ENCODE measurements at places on chromosomes 4 and X.

DNA sequence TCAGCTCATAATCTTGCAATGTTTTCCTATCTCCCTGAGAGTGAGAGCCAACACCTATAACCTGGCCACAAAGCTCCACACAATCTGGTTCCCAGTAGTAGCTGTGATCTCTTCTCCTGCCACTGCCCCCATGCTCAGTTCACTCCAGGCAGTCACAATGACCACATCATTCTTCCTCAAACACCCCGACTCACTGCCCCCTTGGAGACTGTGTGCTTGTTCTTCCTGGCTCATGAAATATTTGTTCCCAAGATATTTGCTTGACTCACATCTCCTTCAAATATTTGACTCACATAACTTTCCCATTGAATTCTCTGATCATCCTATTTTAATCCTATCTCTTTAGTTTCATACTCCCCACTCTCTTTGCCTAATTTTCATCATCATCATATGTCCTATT lies 173.7 kb downstream of the AREG start:
- no peak for DNase-seq

- no peak for DNase-seq
Observed at GRCh38 chr4:15963576-15963975, 601 bp upstream of the FGFBP2 start.

DNA sequence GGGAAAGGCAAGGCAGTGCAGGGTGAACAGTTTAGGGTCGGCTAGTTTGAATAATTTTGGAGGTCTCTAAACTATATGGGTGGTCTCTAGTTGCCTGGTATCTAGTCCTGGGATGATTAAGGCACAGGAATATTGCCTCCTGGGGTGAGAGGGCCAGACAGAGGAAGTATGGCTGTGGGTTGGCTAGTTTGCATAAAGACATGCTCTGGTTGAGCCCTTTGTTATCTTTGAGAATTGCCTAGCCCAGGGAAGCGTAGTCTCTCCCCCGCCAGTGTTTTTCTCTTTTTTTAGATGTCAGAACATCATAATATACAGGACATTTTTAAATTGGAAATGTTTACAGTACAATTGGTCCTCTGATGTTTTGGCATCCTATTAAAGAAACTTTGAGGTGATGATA lies 163.5 kb downstream of the PWWP3B start:
- DNase-seq = no peak

DNA sequence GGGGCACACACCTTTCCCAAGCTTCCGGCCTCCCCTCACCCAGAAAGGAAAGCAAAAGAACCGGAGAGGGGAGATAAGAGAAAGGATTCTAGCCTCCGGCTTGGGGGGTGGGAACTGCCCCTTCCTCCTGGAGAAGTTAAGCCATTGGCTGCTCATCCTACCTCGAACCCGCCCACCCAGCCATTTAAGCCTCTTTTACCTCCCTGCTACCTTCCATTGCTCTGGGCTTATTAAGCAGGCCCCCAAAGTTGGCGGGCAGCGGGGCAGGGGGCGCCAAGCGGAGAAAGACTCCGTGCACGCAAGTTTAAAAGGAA lies 2.3 kb downstream of the MAML3 start:
- DNase-seq = peak; percentile 95

GRCh38 chr4:90994851-90995574 lies 867.8 kb downstream of the CCSER1 start:
- peak; percentile 89 for DNase-seq

DNA sequence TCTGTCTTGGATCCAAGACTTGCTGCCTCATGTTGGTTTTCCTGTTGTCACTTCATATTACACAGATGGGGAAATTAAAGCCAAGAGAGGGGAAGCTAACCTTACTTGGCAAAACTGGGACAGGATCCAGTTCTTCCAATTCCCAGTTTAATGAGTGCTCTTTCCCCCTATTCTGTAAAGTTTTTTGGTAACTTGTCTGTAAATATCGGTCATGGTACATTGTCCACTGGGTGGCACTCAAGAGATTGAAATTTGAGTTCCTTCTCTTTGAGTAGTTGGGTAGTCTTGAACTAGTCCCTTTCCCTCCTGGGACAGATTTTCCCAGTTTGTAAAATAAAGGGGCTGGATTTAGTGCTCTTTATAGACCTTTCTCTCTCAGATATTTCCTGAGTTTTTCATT lies 12.4 kb upstream of the EOLA2 start:
- peak; percentile 32 for DNase-seq

GRCh38 chr4:94399721-94400120 lies 52.0 kb upstream of the PDLIM5 start:
- DNase-seq = no peak

- no peak for DNase-seq
Observed at GRCh38 chrX:109739625-109740432, 6.8 kb upstream of the ACSL4 start.

DNA sequence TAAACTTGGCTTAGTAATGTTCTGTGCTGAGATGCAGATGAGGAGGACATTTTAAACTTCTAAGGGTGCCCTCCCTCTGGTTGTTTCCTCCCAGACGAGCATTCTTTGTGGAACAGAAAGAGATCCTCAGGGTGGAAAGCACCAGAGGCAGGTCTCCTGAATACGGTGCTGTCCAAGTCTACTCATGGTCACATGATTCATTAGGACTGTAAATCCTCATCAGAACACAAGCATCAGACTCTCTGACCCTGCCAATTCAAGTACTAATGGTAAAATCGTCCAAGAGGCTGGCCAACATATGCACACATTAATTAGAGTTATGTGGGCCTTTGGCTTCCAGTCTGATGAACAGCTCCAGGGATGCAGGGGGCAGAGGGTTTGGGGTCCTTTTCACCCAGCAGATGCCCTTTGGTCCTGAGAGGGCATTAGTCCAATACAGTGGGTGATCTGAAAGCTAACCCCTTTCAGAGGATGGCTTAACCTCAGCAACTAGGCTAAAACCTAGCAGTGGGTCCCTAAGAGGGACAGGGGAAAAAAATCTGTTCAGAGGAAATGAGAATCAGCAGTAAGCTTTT lies 18.2 kb downstream of the HAND2 start:
- peak; percentile 31 for DNase-seq

DNA sequence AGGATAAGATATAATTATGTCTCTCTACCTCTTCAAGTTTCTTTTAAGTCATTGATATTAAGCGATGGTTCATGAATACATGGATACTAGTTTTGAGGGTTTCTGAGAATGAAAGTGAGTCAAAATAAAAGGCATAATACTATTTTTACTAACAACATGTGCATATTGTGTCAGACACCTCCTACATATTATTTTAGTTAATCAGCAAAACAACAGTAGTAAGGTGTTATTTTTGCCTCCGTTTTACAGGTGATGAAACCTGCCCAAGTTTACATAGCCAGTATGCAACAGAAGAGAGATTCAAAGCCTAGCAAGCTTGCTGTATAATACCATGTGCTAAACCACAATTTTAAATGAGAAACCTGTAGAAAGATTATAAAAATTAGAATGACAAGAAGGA lies 544.1 kb downstream of the EPHA5 start:
- DNase-seq = no peak

DNA sequence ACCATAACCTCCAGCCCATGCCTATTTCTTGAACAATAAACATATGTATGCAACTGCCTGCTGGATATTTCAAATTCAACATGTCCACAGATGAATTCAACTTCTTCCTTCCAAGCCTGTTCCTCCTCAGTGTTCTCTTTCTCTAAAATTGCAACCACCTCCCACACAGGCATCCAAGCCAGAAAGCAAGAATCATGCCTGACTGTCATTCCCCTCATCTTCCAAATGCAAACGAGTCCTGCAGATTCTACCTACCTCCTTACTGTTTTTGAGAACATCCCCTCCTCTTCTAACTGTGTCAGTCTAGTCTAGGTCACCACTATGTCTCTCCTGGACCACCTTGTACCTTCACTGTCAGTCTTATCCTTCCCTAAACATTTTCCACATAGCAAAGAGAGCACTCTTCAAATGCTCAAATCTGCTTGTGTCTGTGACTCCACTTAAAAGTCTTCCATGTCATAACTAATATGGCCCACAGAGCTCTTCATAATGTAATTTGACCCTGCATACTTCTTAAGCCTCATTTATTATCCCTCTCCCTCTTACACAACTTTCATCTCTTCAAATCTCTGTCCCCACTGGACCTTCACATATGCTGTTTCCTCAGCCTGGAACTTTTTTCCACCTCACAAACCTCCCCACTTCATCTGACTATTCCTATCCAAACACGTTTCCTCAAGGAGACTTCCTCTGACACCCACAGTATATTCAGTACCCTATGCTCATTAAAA lies 25.7 kb downstream of the MAPK10 start:
- no peak for DNase-seq

DNA sequence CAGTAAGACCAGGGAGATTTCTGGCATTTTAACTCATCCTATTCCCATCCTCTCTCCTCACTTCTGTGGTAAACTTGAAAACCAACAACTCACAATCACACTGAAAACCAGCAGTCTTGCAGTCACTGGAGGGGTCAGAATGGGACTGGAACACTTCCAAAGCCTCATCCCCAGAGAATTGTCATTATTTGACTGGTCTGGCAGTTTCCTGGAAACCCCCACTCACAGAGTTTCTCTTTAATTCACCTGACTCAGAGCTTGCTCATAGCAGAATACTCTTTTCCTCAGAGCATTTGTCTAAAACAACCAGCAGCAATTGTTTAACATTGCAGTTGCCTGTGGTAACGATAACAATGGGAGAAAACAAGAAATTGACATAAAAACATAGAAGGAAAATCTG lies 7.3 kb upstream of the RAB9B start:
- DNase-seq = no peak

GRCh38 chr4:10639100-10639499 lies 45.5 kb downstream of the CLNK start:
- DNase-seq = no peak

DNA sequence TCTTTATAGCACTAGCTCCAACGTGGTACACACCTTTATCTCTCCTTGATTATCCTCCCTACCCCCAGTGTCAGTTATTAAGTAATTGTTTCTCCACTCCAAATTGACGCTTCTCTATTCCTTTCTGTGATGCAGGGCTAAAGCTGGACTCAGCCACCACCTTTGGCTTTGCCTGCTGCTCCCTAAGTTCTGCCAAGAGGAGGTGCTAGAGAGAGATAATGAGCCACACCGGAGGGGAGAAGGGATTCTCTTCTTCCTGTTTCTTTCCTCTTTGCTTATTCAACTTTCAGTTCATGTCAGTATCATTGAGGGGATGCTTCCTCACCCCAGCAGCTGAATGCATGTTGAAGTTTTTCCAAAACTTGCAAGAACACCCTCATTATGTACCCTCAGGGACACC lies 176.5 kb downstream of the GBA3 start:
- DNase-seq = no peak

- peak; percentile 46 for DNase-seq
Observed at GRCh38 chr4:15410750-15411149, 17.1 kb upstream of the C1QTNF7 start.

- DNase-seq = peak; percentile 27
Observed at GRCh38 chr4:185559915-185560281, 24.6 kb upstream of the PDLIM3 start.

DNA sequence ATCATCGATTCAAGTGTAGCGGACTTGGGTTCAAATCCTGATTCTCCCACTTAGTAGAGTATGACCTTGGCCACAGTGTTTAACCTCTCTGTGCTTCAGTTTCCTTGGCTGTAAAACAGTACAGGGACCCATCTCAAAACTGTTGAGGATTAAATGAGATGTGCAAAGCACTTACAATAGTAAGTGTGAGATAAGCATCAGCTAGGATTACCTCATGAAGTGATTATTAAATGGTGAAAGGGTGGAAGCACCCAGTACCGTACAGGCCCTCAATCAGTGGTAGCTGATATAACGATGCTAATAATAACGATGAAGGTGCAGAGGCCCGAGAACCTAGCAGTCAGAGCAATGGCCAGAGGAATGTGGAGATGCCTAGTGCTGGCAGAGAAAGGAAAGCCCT lies 45.1 kb downstream of the PRPS1 start:
- no peak for DNase-seq

DNA sequence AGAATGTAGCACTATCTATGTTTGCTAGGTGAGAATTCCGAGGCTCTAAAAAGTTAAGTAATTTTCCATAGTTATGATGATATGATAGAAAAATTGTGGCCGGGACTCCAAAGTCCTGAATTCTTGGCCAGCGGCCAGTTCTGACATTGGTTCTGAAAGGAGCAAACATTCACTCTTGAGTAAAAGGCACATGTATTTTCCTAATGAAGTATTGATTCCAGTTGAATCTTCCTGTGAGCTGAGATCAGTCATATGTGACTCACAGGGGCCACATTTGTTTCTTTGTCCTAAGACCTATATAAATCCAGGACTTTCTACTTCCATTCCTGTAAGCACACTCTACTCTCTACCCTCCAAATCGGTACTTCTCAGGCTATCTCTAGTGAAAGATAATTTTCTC lies 349.9 kb downstream of the BMPR1B start:
- peak; percentile 21 for DNase-seq

DNA sequence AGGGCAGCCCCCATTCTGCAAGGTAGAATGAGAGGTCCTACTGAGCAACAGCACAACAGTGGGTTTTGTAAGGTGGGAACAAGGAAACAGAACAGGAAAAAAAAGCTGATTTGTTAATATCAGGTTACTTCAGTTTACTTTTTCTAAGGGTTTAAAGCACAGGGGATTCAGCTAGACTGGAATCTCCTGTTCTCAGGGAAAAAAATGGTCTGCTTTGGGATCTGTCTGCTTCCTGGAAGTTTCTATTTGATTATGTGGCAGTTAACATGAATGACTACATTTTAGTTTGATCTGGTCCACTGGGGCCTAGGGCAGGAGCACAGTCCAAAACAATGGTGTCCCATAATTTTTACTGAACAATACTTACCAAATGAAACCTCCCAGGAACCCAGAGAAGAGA lies 104.6 kb downstream of the FBXW7 start:
- DNase-seq = peak; percentile 5

GRCh38 chr4:44985152-44985551 lies 258.8 kb upstream of the GNPDA2 start:
- no peak for DNase-seq

- DNase-seq = no peak
Observed at GRCh38 chr4:184021389-184021788, 116.3 kb downstream of the STOX2 start.

DNA sequence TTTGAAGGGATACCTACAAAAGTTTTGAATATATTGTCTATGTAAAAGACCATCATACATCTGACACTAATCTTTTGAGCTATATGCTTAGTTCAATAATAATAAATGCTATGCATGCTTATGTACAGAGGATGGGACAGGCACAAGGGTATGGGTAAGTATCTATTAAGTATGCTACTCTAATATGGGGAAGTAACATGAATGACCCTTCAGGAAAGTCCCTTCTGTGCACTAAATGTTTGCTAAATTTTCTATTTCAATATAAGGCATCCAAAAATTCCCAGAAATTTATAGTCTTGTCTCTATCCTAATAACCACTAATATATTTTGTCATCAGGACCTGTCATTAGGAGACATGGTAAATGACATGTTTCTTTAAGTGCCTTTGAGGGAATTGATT lies 19.0 kb downstream of the ATP8A1 start:
- DNase-seq = no peak

DNA sequence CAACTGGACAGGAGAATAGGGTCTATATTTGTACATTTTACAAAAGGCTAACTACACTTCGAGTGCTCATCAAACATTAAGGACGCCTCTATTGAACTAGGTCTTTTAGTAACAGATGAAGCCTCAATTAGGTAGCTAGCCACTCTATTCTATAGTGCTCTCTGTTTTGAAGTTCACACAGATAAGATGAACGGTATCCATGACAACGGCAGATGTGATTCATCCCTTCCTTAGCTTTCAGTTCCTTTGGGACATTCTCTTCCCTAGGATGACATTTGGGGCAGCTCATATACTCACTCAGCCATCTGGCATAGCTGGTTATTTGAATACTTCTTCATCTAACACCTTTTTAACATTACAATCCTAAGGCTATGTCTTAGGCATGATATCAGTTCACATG lies 62.4 kb upstream of the WDFY3 start:
- DNase-seq = no peak
